ENCODE measurements at places on chromosomes 7 and 10. TPM values are rescaled to one million over a fixed set of nuclear protein-coding genes. Genes with fewer than 3 reads are reported as not detected.

DDX50 gene
- total RNA-seq, result 33.4 TPM

NPFFR1 gene
- total RNA-seq, result not detected

RHOBTB1 gene
- total RNA-seq, result 6.9 TPM

MYL7 gene
- not detected for total RNA-seq

UNCX gene
- total RNA-seq, result 0.09 TPM

All from A549 treated with RU486 at 1 μM for 4 hours (cell line).